ENCODE measurements at places on chromosomes 12 and 14.

GRCh38 chr12:17976202-17976601 lies 113.8 kb downstream of the RERGL start:
- peak; percentile 12 for DNase-seq

DNA sequence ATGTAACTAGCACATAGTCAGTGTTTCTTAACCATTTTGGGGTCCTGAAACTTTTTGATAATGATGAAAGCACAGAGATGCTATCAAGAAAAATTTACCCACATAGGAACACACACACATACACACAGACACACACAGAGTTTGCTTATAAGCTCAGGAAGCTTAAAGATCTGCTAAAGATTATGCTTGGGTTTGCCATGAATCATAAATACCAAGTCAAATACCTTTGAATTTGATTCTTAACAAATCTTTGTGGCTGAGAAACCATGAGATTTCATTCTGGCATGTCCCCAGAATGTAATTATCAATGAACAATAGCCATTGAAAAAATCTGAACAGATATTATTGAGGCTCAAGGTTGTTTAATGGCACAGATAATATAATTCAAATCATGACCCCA lies 89.2 kb downstream of the NTS start:
- DNase-seq, result no peak

DNA sequence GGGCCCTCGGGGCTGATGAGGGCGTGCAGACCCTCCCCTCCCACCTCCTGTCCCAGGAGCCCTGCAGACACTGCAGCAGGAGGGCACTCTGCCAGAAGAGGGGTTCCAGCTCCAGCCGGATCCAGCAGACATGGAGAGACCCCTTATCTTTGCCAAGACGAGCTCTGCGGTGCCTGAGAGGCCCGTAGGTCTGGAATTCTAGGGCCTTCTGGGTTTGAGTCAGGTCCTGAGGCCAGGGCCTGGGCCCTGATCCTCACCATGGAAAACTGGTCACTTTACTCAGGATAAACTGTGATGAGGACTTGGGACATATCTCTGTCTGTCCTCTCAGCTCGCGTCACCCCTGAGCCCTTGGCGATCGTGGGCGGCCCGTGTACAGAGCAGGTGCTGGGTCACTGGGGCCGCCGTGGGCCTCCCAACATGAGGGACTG lies 13.8 kb downstream of the MEG3 start:
- no peak for DNase-seq

DNA sequence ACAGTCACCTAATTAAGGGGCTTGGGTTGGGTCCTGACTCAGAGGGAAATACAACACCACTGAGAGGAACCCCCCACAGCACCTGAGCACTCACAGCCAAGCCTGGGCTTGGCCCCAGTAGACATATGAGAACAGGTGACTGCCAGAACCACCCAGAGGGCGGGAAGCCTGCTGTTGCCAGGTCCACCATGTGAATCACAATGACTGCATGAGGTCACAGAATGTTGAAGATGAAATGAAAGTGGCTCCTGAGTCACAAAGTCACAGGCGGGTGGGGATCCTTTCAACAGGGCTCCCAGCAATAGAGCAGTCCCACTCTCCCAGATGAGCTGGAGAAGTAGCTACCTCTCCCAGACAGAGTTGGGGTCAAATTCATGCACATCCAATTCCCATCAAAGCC lies at the start of gene LRRC74A:
TSS of gene LRRC74A (plus strand) at position 287 of the 400 bp plus-strand sequence. CDS start 290 bp downstream, outside the sequence.
- no peak for DNase-seq

- DNase-seq, result peak; percentile 77
These were observed at the start of gene PSMA3 for GRCh38 chr14:58244556-58245387. TSS of gene PSMA3 (plus strand) at chr14:58244843. CDS start at chr14:58244921, 78 bp downstream.
